Upper lobe of left lung (tissue), 6 donors: ENCODE measurements at places on chromosomes 11 and 22.

DNA sequence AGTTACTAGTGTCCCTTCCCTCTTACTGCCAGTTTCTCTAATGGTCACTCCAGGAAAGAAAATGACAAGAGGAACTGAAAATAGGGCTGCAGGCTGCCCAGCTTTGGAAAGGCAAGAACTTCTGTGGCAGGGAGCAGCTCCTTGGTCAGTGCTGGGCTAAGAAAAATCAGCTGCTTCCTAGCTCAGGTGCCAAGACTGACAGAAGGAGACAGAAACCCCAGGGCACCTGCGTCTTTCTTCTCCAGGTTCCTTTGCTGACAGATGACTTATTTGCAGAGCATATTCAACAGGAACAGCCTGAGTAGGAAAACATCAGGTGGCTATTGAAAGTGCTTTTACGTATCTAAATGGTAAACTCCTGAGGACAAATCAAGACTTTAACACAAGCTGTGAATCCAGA lies 25.4 kb downstream of the MAML2 start:
- no peak overlapping the region for H3K4me3 ChIP-seq
- no peaks in the 10 kb centered on the region for H3K27me3 ChIP-seq
- H3K4me1 ChIP-seq: peaks cover 66% of the 10 kb centered on the region
- DNase-seq: no peak

DNA sequence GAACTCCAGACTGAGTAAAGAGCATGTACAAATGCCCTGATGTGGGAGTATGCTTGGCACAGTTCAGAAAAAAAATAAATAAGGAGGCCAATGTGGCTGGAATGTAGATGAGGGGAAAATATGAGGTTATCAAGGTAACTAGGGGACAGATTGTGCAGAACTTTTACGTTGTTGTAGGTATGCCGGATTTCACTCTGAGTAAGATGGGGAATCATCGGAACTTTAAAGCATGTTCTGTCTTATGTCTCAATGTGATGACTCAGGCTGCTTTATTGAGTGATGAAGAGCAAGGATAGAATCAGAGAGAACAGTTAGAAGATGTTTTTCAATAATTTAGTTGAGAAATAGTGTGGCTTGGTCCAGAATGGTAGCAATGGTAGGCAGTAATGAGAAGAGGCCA lies 130.4 kb downstream of the C11orf87 start:
- H3K27me3 ChIP-seq: no peaks in the 10 kb centered on the region
- no peak overlapping the region for H3K27ac ChIP-seq
- no peak overlapping the region for H3K4me3 ChIP-seq
- no peaks in the 10 kb centered on the region for H3K36me3 ChIP-seq

- no peak overlapping the region for H3K4me3 ChIP-seq
- no peak overlapping the region for H3K27ac ChIP-seq
- H3K4me1 ChIP-seq: peaks cover 7% of the 10 kb centered on the region
Measured at GRCh38 chr11:2737226-2737590, 37.4 kb upstream of the KCNQ1OT1 start.

GRCh38 chr11:24521601-24522000 lies 24.7 kb downstream of the LUZP2 start:
- H3K4me3 ChIP-seq: no peak overlapping the region
- DNase-seq: no peak
- H3K27me3 ChIP-seq: no peaks in the 10 kb centered on the region
- no peak overlapping the region for H3K27ac ChIP-seq

DNA sequence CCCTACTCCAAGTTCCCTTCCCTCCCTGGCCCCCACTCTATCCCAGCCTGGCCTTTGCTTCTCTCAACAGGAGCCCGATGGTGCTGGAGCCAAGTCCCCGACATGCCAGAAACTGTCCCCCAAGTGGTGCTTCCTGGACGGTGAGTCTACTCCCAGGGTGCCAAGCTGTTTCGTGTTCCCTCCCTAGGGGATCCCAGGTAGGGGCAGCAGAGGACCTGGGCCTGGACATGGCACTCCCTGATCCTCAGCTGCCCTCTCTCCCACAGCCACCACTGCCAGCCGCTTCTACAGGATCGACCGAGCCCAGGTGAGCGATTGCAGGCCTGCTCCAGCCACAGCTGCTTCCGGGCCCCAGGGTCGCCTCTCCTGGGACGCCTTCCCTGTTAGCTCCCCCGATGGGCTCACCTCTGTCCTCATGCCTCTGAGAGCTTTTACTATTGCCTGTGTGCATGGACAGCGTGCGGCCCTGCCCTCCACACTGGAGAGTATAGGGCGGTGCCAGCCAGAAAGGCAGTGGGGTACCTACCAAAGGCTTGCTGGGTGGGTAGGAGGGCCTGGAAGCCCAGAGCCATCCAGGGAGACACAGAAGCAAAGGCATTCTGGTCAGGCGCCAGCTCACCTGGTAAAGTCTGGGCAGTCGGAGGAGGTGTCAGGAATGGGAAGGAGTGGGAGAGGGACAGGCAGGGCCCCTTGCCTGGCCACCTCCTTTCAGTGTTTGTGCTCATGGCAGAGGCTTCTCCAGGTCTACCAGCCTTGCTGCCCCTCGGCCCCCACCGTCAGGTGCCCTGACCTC lies 5.0 kb upstream of the MDK start:
- peaks cover 17% of the 10 kb centered on the region for H3K4me1 ChIP-seq
- no peaks in the 10 kb centered on the region for H3K27me3 ChIP-seq
- DNase-seq: no peak
- peaks cover 6% of the 10 kb centered on the region for H3K36me3 ChIP-seq
- no peak overlapping the region for H3K4me3 ChIP-seq

DNA sequence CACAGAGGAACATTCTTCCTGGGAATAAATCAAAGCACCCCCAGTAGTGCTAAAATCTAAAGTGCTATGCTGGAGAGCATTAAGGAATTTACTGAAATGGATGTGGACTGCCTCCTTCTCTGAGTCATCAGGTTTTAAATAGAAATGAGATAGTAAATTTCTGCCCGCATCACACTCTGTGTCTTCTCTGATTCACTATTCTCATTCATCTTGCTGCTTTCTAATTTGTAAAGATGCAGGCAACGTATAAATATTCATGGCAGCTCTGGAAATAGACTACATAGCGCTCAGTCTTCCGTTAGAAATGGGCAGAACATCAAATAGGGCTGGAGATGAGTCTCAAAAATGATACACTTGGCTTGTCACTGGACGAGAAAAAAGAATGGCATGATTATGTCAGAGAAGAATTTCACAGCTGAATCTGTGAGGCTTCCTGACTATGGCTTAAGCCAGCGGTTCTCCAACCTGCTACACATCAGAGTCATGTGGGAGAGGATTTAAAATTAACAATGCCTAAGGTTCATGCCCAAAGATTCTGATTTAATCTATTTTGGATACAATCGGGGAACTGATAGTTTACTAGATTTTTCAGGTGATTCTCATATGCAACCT lies 178.2 kb downstream of the LRRC4C start:
- no peaks in the 10 kb centered on the region for H3K4me1 ChIP-seq
- no peaks in the 10 kb centered on the region for H3K27me3 ChIP-seq
- H3K27ac ChIP-seq: no peak overlapping the region
- no peak for DNase-seq

- no peak overlapping the region for H3K27ac ChIP-seq
- no peak for DNase-seq
- peaks cover 10% of the 10 kb centered on the region for H3K36me3 ChIP-seq
- no peaks in the 10 kb centered on the region for H3K27me3 ChIP-seq
- no peaks in the 10 kb centered on the region for H3K4me1 ChIP-seq
Measured at GRCh38 chr11:78474451-78474850, 56.8 kb upstream of the GAB2 start.

- no peak overlapping the region for H3K4me3 ChIP-seq
- peaks cover 18% of the 10 kb centered on the region for H3K4me1 ChIP-seq
- DNase-seq: peak; percentile 85
- H3K27me3 ChIP-seq: no peaks in the 10 kb centered on the region
- H3K27ac ChIP-seq: no peak overlapping the region
Measured at GRCh38 chr11:82864268-82864667, 36.0 kb downstream of the PRCP start.

GRCh38 chr11:65183201-65183891 lies 1.6 kb downstream of the CAPN1 start:
- H3K36me3 ChIP-seq: peaks cover 28% of the 10 kb centered on the region
- no peak overlapping the region for H3K4me3 ChIP-seq
- DNase-seq: no peak
- no peaks in the 10 kb centered on the region for H3K27me3 ChIP-seq
- peaks cover 24% of the 10 kb centered on the region for H3K4me1 ChIP-seq

DNA sequence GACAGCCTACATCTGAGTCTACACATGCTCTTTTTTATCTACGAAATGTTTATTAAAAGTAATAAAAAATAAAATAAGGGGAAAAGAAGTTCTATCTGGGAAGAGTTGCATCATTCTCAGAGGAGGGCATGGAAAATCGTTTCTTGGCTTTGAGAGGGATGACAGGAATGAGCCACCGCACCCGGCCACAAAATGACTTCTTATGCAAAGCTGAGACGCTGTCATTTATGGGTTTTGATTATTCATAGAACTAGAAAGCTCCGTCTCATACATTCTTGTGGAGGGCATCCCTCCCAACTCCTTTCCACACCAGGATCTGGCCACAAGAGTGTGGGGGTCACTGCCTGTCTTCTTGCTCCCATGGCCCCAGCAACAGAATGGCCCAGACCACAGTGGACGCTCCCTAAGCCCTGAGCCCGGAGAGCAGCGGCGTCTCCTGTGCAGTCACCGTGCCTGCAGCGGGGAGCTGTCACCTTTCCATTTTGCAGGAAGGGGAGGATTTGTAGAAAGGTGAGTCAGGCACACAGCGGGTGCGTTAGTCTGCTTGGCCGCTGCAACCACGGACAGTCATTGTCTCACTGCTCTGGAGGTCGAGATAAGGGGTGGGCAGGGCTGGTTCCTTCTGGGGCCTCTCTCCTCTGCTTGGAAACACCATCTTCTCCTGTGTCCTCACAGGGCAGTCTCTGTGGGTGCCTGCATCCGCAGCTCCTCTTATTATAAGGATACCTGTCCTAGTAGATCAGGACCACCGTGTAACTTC lies 1388.7 kb downstream of the BRD1 start:
- no peaks in the 10 kb centered on the region for H3K27me3 ChIP-seq
- no peaks in the 10 kb centered on the region for H3K36me3 ChIP-seq
- no peak overlapping the region for H3K4me3 ChIP-seq
- H3K4me1 ChIP-seq: no peaks in the 10 kb centered on the region
- no peak for DNase-seq
- H3K27ac ChIP-seq: no peak overlapping the region

- no peaks in the 10 kb centered on the region for H3K36me3 ChIP-seq
- H3K27me3 ChIP-seq: no peaks in the 10 kb centered on the region
- no peak overlapping the region for H3K27ac ChIP-seq
- H3K4me3 ChIP-seq: no peak overlapping the region
- H3K4me1 ChIP-seq: no peaks in the 10 kb centered on the region
Measured at GRCh38 chr22:34972191-34972897, 93.6 kb upstream of the ISX start.

DNA sequence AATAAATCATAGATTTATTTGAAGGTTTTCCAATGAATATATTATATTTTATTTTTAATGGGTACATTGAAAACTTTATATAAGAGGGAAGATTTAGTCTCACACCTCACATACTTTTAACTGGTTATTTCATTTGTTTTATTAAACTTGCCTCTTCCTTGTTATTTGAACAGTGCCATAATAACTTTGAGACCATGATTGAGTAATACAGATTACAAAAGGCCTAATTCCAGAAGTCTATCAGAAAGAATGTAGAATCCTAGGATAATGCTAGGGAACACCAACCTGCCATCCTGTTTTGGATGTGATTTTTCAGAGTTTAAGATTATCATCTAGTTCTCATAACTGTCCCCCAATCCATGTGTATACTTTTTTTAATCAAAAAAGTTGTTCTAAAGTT lies 102.7 kb upstream of the BIRC3 start:
- H3K27ac ChIP-seq: no peak overlapping the region
- H3K4me1 ChIP-seq: no peaks in the 10 kb centered on the region
- no peak overlapping the region for H3K4me3 ChIP-seq
- no peaks in the 10 kb centered on the region for H3K27me3 ChIP-seq

DNA sequence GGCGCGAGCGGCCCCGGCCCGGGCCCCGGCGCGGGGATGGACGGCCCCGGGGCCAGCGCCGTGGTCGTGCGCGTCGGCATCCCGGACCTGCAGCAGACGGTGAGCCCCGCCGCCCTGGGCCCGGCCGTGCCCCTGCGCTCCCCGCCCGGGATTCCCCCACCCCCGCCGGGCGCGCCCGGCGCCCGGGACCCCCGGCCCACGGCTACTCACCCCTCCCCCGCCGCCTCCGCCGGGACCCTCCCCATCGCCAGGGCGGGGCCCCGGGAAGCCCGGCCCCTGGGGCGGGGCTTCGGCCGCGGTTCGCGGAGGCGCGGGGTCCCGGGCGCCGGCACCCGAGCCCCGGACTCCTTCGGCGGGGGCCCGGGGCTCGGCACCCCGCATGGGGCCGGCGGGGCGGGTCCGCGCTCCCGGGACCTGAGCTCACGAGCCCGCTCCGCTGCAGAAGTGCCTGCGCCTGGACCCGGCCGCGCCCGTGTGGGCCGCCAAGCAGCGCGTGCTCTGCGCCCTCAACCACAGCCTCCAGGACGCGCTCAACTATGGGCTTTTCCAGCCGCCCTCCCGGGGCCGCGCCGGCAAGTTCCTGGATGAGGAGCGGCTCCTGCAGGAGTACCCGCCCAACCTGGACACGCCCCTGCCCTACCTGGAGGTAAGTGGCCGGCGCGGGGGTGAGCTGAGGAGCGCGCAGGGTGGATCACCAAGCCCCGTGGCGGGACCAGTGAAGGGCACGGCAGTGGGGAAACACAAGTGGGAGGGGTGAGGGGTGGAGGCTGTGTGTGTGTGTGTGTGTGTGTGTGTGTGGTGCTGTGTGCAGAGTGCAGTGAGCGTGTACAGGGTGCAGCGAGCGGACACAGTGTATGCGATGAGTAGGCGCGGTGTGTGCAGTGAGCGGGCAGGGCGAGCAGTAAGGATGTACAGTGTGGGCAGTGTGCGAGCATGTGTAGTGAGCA lies 2.3 kb downstream of the SHANK3 start:
- no peaks in the 10 kb centered on the region for H3K36me3 ChIP-seq
- peak overlapping the region; percentile 75 for H3K4me3 ChIP-seq
- peak overlapping the region; percentile 55 for H3K27ac ChIP-seq
- peak; percentile 92 for DNase-seq
- peaks cover 18% of the 10 kb centered on the region for H3K27me3 ChIP-seq
- H3K4me1 ChIP-seq: peaks cover 14% of the 10 kb centered on the region

GRCh38 chr22:37228106-37229011 lies 15.7 kb downstream of the RAC2 start:
- peaks cover 24% of the 10 kb centered on the region for H3K4me1 ChIP-seq
- peak; percentile 54 for DNase-seq
- no peaks in the 10 kb centered on the region for H3K27me3 ChIP-seq
- H3K36me3 ChIP-seq: no peaks in the 10 kb centered on the region
- peak overlapping the region; percentile 85 for H3K27ac ChIP-seq
- no peak overlapping the region for H3K4me3 ChIP-seq

DNA sequence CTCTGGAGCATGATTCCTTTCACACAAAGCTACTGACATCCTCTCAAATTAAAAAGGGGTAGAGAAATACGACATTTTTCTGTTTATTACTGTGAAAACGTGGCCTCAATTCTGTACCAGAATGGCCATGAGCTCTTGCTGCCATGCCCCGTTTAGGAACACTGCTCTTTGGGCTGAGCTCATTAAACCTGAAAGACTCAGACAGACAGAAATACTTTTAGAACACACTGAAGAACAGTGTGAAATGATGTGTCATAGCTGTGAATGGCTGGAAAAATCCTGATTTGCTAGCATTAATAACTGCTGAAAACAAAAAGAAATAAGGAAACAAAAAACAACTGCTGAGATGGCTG lies 32.2 kb upstream of the TMEM135 start:
- peak overlapping the region; percentile 30 for H3K4me3 ChIP-seq
- H3K4me1 ChIP-seq: peaks cover 3% of the 10 kb centered on the region
- no peak overlapping the region for H3K27ac ChIP-seq
- no peaks in the 10 kb centered on the region for H3K36me3 ChIP-seq
- DNase-seq: no peak
- no peaks in the 10 kb centered on the region for H3K27me3 ChIP-seq
